Dermis microvascular lymphatic vessel endothelial cell (primary cell): ENCODE measurements at places on chromosomes 11 and 22. TPM values are rescaled to one million over a fixed set of nuclear protein-coding genes. Genes with fewer than 3 reads are reported as not detected.

The C11orf86 gene
- total RNA-seq: not detected in 2 replicates

The TAGLN gene
- total RNA-seq: 6.0 and 12.5 TPM in 2 replicates

The OR5B3 gene
- total RNA-seq: not detected in 2 replicates

The VSIG10L2 gene
- total RNA-seq: not detected in 2 replicates

The CXCR5 gene
- total RNA-seq: not detected in 2 replicates

The E2F8 gene
- 0.76 and 0.90 TPM in 2 replicates for total RNA-seq
